ENCODE measurements at places on chromosomes 1 and 21. TPM values are rescaled to one million over a fixed set of nuclear protein-coding genes. Genes with fewer than 3 reads are reported as not detected.

The S100A2 gene
- 3.6 TPM for total RNA-seq

The TTC24 gene
- total RNA-seq = not detected

The OR10J1 gene
- not detected for total RNA-seq

The SH2D5 gene
- 7.2 TPM for total RNA-seq
